Chondrocyte (in vitro differentiated cells): ENCODE measurements at places on chromosomes 7 and 10. TPM values are rescaled to one million over a fixed set of nuclear protein-coding genes. Genes with fewer than 3 reads are reported as not detected.

The CCSER2 gene
- 74.2 to 80.0 TPM (median 78.8 TPM) in 3 replicates for total RNA-seq

The FAM131B gene
- 3.0 to 4.0 TPM (median 3.1 TPM) in 3 replicates for total RNA-seq

The PPP1R3C gene
- total RNA-seq, result 24.0 to 39.8 TPM (median 39.0 TPM) in 3 replicates

DNA sequence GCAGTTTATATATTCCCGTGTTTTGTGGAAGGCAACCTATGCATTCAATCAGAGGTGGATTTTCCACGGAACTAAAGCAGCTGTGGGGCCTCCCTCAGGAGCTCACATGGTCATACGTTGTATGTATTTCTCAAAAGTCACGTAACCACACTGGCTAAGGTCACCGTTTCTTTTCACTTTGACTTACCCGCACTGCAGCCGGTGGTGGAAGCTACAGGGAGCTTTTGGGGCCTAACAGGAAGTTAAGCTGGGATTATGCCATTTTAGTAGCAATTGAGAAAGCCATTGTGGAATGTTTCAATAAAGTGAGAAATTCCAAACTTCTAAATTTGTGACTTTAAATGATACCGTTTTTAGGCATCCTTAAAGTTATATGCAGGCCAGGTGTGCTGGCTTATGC is 111.2 kb upstream of the KLF6 start:
- no peaks in the 10 kb centered on the region for H3K36me3 ChIP-seq
- no peak overlapping the region for H3K4me3 ChIP-seq
- DNase-seq, result no peak
- no peaks in the 10 kb centered on the region for H3K27me3 ChIP-seq

DNA sequence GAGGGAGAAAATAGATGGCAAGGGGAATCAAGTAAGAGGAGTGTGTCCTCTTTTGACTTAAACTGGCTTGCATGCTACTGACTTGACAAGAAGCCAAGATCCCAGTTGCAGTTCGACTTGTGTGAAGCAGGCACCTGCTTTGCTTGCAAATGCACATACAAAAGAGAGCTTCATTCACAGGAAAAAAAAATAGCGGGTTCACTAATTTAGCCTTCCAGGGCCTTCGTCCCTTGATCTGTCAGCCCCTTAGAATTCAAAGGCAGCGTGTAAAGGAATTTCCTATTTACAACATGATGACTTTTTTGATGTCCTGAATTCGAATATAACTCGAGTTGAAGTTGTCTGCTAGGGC is 192.1 kb downstream of the CELF2 start:
- no peak overlapping the region for H3K27ac ChIP-seq
- H3K4me3 ChIP-seq, result no peak overlapping the region
- H3K27me3 ChIP-seq, result no peaks in the 10 kb centered on the region

DNA sequence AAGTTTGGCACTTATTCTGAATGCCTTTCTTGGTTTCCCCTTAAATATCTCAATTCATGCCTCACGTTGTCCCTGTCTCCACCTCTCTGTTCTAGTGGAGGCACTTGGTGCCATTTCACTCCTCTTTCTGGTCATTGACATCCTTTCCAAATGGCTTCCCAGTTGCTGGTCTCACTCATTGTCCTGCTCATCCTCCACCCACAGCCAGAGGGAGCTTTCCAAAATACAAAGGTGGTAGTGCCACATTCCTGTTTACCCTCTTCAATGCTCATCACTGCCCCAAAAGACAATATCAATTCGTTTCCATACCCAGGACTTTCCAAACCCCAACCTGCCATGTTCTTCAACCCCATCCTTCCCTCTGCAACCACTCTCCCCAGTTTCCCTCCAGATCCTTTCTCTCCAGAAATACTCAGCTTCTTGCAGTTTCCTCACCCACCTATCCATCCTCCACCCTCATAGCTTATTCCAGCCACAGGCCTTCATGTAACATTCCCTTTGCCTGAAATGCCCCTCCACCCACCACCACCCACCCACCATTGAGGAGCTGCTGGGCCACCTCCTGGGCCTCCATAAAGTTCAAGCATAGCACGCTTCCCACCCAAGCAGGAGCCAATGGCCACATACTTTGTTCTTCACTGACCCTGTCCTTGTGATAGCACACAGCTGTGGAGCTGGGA is 63.1 kb upstream of the ADRB1 start:
- no peak for DNase-seq
- H3K27me3 ChIP-seq, result no peaks in the 10 kb centered on the region
- no peaks in the 10 kb centered on the region for H3K4me1 ChIP-seq
- H3K27ac ChIP-seq, result no peak overlapping the region
- H3K36me3 ChIP-seq, result no peaks in the 10 kb centered on the region

DNA sequence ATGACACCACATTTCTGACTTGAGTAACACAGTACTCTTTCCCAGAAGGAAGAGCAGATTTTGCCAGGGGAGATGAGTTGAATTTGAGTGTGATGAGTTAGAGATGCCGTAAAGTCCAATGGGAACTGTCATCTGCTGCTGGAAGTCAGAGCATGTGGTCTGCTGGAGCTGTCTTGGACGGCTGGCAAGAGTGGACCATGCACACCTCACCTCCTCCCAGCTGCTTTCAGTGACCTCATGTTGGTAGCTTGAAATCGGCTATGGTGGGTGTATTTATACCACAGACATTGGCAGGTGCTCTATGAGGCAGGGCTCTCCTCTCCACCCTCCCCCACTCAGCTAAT is 82.3 kb downstream of the COL13A1 start:
- peaks cover 2% of the 10 kb centered on the region for H3K27me3 ChIP-seq
- no peak for DNase-seq
- peaks cover 8% of the 10 kb centered on the region for H3K4me1 ChIP-seq
- no peak overlapping the region for H3K4me3 ChIP-seq
- H3K36me3 ChIP-seq, result peaks cover 10% of the 10 kb centered on the region
- no peak overlapping the region for H3K27ac ChIP-seq

DNA sequence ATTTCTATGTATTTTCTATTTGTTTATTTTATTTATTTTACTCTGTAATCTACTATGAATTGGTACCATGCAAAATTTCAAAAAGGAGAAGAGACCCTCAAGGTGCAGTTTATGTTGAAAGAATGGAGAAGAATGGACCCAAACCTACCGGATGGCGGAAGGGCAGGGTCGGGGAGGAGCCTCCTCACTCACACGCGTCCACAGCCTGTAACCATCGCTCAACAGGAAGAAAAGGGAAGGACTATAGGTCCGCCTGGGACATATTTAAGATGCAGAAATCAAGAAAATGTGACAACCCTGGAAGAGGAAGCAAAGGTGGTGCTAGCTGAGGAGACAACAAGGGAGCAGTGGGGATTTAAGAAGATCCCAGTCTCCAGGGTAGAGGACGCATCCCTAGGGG is 158.4 kb downstream of the COBL start:
- no peak for DNase-seq
- H3K36me3 ChIP-seq, result no peaks in the 10 kb centered on the region
